ENCODE measurements at places on chromosomes 5 and 9. TPM values are rescaled to one million over a fixed set of nuclear protein-coding genes. Genes with fewer than 3 reads are reported as not detected.

The PFN3 gene
- polyA plus RNA-seq: not detected

The PCDHGA4 gene
- polyA plus RNA-seq: not detected

The TRIO gene
- polyA plus RNA-seq: 56.4 TPM

The UBTD2 gene
- 12.1 TPM for polyA plus RNA-seq

The PCDHB2 gene
- under 0.01 TPM for polyA plus RNA-seq

The ENTPD2 gene
- polyA plus RNA-seq: 0.92 TPM

The ADRA1B gene
- 0.47 TPM for polyA plus RNA-seq

The ADAMTS6 gene
- not detected for polyA plus RNA-seq

The PDCD1LG2 gene
- 0.60 TPM for polyA plus RNA-seq

The RNF183 gene
- not detected for polyA plus RNA-seq

The GARNL3 gene
- polyA plus RNA-seq: 0.92 TPM

The OR1Q1 gene
- polyA plus RNA-seq: not detected

The BSPRY gene
- polyA plus RNA-seq: 23.6 TPM

The C5orf52 gene
- polyA plus RNA-seq: 0.48 TPM

The PTCH1 gene
- 7.2 TPM for polyA plus RNA-seq

The FIBCD1 gene
- polyA plus RNA-seq: 9.6 TPM

The C8G gene
- polyA plus RNA-seq: 11.1 TPM

The PCDHGA7 gene
- not detected for polyA plus RNA-seq

The CD14 gene
- 42.7 TPM for polyA plus RNA-seq

The TBCA gene
- 232 TPM for polyA plus RNA-seq

The NMUR2 gene
- polyA plus RNA-seq: not detected

The PCDHB13 gene
- 0.52 TPM for polyA plus RNA-seq

The ARSI gene
- 0.63 TPM for polyA plus RNA-seq
